ENCODE measurements at places on chromosomes 1 and 21.

- no peak for DNase-seq
Observed at GRCh38 chr1:229017091-229017490, 253.8 kb upstream of the RAB4A start.

DNA sequence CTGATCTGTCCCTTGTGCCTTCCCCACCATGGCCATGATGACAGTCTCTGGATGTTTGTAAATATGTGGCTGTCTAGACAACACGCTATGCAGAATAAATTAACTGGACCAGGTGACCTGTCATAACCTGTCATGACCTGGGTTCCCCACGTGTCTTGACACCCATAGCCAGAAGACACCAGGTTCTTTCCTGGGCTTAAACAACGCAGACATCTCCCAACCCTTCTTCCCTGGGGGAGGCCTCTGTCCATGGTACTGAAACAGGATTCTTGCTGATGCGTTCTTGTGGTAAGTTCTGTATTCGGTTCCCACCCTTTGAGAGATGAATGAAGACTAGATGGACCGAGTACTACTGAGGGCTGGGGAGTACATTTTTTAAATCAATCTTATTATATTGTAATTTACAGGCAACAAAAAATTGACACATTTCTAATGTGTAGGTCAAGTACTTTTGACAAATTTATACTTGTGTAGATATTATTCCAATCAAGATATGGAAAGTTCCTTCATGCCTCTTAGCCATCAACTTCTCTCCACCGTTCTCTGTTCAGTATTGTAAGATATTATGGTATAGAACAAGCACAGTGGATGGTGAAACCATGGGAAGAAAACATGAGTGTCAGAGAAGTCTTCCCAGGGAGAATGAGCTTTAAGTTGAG is 738.8 kb downstream of the PTPRU start:
- no peak for DNase-seq

GRCh38 chr1:65882076-65882475 is 89.4 kb downstream of the PDE4B start:
- no peak for DNase-seq

DNA sequence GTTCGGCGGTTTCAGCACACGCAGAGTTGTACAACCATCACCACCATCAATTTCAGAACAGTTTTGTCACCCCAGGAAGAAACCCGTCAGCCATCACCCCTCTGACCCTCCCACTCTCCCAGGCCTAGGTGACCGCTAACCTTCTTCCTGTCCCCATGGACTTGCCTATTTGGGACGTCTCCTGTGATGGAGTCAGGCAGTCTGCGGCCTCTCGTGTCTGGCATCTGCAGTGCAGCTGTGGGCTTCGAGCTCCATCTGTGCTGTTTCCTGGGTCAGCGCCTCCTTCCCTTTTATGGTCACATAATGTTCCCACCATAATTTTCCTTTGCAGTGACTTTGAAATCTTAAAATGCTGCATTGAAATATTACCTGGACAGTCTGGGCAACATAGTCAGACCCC is 24.4 kb downstream of the SLC45A1 start:
- no peak for DNase-seq

DNA sequence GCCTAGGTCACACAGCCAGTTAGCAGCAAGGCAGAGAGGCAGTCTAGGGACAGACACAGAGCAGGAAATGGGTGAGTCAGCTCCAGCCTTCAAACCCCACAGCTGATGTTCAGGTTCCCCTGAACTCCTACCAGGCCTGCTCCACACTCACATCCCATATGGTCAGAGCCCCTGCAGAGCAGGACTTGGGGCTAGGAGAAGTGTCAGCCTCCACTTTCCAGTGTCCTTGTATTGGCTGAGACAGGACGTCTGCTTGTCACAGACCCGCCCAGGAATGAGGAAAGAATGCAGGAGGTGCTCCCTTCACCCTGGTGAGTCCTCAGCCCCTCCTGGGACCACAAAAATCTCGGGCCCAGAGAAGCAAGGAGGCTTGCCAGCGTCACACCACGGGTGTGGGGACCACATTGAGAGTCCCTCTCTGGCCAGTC is 92.5 kb downstream of the LACTBL1 start:
- DNase-seq = no peak

DNA sequence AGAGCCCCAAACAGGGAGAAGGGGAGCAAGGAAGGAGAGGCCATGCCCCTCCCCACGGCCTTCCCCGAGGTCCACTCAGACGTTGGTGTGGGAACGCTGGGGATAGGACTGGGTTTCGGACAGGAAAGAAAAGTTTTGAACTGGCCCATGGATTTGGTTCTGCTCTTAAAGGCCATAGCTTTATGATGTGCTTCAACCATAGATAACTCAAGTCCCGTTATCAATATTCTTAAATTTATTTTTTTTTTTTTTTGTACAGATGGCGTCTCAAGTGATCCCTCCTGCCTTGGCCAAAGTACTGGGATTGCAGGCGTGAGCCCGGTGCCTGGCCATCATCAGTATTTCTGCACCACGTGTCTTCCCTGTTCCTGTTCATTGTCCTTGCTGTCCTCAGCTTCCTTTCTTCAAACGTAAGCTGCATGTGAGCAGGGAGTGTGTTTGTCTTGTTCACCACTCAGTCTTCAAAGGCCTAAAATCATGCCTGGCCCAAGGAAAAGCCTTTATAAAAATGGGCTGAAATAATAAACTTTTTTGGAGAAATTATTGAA is 820 bp upstream of the KRTAP10-1 start:
- no peak for DNase-seq

DNA sequence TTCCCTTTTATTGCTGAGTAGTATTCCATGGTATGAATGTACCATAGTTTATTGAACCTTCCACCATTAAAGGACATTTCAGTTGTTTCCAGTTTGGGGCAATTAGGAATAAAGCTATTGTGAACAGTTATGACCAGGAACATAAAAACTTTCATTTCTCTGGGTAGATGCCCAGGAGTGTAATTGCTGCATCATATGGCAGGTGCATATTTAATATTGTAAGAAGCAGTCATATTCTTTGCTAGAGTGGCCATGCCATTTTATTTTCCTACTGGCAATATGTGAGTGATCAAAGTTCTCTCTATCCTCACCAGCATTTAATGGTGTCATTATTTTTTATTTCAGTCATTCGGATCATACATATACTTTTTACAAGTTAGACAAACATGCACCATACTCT is 23.9 kb upstream of the H3-3A start:
- DNase-seq = no peak

DNA sequence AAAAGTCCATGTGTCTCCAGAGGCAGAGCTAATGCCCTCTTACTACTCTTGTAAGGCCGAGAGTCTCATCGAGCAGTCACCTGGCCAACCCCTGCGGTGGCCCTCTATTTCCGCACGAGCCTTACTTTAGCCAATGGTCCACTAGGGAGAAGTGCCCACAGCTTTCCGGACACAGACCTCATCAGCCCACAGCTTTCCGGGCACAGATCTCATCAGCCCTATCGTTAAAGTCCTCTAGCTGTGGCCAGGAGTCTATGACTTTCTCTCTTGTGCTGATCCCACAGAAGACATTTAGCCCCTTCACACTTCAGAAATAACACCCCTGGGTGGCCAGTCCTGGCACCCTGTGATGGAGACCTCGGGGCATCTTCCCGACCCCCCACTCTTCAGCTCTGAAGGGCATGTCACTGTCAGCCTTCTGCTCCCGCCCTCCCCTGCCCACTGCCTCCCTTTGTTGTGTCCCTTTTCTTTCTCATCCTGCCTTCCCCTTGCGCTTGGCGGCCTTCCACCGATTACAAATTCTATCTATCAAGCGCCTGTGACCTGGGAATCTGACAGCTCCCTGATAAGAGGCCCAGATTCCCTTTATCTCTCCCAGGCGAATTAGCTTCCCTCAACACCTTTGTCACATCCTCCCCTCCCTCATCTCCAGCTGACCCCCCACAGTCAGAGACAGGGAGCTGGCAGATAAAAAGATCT is 161.0 kb downstream of the PLXNA2 start:
- no peak for DNase-seq

DNA sequence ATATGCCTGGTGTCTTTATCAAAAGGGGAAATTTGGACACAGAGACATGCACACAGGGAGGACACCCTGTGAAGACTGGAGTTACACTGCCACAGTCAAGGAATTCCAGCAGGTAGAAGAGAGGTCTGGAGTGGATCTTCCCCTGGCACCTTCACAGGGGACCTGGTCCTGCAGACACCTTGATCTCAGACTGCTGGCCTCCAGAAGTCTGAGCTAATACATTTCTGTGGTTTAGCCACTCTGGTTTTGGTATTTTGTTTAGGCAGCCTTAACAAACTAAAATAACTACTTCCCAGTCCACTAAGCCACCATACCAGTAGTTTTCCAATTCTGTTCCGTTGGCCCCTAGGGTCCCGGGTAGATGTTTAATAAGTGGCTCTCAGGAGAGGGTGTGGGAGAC is 164.7 kb downstream of the SETD4 start:
- DNase-seq = no peak

- no peak for DNase-seq
Observed at GRCh38 chr1:66291531-66291864, 242.5 kb upstream of the SGIP1 start.

DNA sequence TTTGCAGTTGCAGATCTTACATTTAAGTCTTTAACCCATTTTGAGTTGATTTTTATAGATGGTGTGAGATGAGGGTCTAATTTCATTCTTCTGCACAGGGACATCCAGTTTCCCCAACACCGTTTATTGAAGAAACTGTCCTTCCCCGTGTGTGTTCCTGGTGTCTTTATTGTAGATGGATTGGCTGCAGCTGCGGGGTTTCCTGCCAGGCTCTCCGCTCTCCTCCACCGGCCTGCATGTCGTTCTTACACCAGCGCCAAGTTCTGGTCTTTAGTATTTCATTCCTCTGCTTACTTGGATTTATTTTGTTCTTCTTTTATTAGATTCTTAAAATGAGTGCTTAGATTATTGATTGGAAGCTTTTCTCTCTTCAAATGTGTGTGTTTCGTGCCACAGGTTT is 98.9 kb upstream of the COL6A1 start:
- DNase-seq = no peak

GRCh38 chr1:202770135-202770534 is 38.1 kb downstream of the KDM5B start:
- no peak for DNase-seq
